OCI-LY7 (cell line): ENCODE measurements at places on chromosomes 3 and 15. TPM values are rescaled to one million over a fixed set of nuclear protein-coding genes. Genes with fewer than 3 reads are reported as not detected.

The RTP4 gene
- total RNA-seq, result not detected in 2 replicates

The CISH gene
- not detected in 2 replicates for total RNA-seq

The ADAMTS17 gene
- not detected in 2 replicates for total RNA-seq

The LRTM1 gene
- not detected in 2 replicates for total RNA-seq
